ENCODE measurements at places on chromosomes 2 and 18.

DNA sequence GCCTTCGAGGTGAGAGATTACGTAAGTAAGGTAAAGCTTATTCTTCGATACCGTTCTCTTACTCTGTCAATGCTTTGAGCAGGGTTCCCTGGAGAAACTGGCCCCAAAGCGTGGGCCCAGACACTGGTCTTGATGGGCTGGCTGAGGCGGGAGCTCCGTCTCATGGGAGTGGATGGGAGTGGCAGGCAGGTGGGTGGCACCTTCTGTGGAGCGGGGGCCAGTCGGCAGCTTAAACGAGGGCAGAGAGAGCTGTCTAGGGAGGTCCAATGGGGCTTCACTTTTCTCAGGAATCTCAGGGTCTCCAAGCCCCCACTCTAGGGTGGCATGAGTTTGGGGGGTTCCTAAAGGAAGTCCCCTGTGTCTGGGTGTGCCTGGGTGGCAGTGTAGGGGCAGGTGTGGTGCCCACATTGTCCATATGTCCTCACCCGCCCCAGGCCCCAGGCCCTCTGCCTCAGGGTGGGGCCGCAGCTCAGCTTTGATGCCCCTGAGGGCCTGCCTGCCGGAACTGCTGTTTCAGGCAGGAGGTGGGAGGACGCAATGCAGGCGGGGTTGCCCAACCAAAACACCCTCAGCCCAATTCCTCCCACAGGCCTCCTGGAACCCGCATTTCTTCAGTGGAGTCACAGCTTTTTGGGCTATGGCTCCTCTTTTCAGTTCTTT lies 32.5 kb upstream of the FOSL2 start:
- DNase-seq = no peak

DNA sequence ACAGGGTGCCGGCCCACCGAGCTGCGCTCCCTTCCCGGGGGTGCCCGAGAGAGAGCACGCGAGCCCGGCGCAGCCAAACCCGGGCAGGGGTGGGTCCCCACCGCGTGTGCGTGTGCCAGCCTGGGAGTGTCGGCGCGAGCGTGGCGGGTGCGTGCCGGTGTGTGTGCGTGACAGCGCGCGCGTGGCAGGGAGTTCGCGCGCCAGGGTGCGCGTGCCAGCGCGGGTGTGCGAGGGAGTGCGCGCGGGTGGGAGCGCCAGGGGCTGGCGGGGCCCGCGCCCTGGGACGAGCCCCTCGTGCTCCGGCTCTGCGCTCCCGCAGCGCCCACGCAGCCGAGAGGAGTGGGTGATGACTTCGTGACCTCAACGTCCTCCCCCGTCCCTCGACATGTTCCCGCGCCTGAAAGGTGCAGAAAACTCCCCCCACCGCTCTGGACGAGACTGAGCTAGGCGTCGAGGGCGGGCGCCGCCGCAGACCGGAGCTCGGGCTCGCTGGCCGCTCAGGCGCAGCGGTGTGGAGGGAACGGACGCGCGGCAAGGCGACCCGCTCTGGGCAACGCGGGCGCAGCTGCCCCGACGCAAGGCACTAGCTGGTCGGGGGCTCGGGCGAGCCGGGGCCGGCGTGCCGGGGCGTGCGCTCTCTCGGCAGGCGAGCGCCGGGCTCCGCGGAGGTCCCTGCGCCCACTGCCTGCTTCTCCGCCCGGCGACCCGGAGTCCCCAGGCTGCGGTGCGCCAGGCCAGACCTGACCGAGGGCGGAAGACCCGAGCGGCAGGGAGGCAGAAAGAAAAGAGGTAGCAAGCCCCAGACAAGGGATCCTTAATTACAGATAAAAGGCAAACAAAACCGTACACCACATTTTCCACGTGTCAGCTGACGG lies 582.8 kb downstream of the ZEB2 start:
- no peak for DNase-seq

- DNase-seq = no peak
Observed at GRCh38 chr2:210277133-210277532, 37.8 kb downstream of the MYL1 start.

DNA sequence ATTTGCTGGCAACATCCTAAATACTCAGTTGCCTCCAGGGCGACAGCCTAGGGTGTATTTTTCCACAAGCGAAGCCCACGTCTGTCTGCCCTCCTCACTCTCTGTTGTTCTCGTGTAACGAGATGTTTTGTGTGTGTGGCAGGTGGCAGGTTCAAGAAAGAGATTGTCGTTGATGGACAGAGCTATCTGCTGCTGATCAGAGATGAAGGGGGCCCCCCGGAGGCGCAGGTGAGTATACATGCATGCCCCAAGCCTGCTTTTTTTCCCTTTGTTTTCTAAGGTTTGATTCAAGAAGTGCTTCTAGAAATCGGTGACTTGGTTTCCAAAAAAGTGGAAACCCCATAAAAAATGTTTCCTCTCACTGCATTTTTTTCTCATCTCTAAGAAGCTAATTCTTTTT lies 247.0 kb downstream of the AGAP1 start:
- no peak for DNase-seq

- no peak for DNase-seq
Observed at GRCh38 chr2:41326851-41327250, 721.0 kb upstream of the PKDCC start.

- DNase-seq = no peak
Observed at GRCh38 chr18:23971666-23972230, 42.8 kb upstream of the TTC39C start.

DNA sequence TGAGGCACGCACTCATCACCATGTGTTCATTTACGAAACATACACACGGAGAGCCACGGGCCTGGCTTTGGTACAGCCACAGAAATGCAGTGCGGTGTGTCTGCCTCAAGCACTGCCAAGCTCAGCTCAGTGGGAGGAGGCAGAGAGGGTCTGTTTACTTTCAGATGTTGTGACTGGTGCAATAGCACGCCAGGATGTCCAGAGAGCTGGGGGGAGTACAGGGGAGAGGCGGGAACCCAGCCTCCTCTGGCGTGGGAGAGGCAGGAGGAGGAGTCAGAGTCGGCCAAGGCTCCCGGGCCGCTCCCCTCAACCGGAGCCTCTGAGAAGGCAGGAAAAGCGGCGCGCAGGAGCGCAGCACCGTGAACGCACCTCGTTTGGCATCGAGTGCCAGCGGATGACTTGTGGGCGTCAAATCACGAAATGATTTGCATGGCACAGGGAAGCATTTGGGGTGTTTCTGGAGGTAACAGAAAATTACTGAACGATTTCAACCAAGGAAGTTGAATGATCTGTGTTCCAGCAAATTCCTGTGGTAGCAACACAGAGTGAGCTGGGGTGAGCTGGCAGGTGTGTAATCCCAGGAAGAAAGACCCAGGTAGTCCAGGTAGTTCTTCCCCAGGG lies 143.0 kb downstream of the ZNF516 start:
- no peak for DNase-seq

DNA sequence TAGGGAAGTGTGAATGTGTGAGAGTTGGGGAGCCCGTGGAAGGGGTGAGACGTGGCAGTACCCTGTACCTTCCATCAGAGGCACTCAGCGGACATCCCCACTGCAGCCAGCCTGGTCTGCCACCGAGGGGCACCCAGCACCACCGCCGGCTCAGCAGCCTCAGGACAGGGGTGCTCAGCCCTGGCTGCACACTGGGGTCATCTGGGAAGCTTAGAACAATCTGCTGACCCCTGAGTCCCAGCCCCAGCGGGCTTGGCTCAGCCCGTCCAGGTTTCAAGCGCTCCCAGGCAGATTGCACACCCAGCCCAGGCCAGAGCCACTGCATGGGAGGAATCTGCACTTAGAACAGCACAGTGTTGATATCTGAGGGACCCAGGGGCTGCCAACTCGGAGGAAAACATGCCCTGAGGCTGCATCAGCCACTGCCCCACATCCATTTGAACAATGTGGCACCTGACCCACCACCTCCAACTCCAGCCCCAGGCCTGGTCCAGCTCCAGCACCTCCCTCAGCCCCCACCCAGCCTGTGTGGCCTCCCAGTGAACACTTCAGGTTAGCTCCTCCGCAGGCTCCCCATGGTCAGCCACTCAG lies 147.1 kb upstream of the OTOS start:
- DNase-seq = no peak

- no peak for DNase-seq
Observed at GRCh38 chr18:74515620-74516231, 18.6 kb upstream of the CNDP1 start.

DNA sequence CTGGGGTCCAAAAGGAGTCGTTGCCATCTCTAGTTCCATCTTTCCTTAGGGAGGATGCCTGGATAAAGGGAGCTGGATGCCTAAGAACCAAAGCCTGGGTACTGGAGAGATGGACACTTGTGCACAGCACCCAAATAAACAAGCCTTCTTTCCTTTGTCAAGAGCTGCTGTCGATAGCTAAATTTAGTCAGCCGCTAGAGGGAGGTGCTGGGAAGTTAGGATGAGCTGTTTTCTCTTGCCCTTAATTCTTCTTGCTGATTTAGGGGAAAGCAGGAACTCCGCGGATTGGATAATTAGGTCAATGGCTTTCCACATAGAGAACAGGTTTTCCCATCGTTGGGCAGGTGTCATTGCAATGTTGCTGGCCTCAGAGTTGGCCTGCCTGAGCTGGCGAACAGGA lies 30.9 kb upstream of the SERPINB12 start:
- no peak for DNase-seq

DNA sequence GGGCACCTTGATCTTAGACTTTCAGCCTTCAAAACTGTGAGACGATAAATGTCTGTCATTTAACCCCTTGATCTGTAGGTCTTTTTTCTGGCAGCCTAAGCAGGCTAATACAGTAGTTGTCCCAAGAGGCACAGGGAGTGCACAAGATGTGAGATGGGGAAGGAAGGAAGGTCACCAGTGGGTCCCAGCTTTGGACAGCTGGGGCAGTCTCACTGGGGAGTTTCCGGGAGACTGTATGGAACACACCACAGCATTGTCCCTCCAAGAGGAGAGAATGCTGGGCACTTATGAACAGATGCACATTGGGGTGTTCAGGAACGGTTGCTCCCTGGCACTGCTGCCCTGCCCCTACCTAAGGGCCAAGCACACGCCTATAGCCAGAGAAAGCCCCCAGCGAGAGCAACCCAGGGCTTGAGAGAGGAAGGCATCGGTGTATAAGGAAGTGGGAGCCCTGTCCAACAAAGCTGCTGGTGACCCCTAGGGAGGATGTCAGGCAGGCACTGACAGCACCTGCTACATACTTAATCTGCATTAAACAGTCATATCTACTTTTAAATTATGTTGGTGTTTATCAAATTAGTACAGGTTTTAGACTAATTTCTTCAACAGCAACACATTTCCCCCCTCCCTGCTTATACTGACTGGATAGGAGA lies 11.6 kb upstream of the NCK2 start:
- no peak for DNase-seq

DNA sequence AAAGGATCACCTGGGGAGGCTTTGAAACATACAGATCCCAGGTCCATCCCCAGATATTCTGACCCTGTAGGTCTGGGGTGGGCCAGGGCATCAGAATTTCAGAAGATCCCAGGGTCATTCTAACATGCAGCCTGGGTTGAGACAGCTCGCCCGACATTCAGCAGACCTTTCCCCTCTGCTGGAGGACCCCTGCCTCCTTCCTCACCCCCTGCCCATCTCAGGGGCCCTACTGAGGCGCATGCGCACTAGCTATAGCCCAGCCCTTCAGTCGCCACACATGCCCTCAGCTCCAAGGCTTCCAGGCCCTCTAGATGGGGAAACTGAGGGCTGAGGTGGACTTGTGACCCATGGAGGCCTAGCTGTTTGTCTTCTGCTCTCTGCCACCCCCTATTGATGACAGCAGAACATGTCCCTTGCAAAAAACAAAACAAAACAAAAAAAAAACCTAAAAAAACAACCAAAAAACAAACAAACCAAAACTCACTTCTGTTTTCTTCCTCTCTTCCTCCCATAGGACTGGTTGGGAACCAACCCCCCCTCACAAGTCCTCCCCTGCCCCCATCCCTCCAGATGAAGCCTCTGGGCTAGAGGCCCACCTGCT lies 91.3 kb downstream of the ZBTB7C start:
- DNase-seq = no peak

DNA sequence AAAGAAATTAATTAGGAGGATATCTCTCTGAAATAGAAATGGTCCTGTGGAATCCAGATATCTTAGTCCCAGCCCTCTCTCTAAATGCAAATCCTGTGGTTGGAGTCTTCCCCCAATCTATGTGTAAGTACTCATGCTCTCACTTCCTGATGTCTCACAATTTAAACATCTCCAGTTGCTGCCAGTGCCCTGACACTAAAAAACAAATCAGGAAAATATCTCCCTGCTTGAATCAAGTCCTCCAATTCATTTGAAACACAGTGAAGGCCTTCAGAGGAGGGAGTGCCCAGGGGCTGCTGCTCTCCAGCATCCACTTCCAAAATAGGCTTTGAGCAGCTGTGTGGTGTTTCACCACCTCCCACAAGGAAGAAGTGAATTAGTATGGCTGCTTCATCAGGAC lies 413.8 kb downstream of the RAD51AP2 start:
- DNase-seq = no peak

GRCh38 chr2:28566521-28567041 lies 70.7 kb downstream of the PLB1 start:
- DNase-seq = peak; percentile 15

- no peak for DNase-seq
Observed at GRCh38 chr2:173588931-173589369, 234.3 kb downstream of the CDCA7 start.

DNA sequence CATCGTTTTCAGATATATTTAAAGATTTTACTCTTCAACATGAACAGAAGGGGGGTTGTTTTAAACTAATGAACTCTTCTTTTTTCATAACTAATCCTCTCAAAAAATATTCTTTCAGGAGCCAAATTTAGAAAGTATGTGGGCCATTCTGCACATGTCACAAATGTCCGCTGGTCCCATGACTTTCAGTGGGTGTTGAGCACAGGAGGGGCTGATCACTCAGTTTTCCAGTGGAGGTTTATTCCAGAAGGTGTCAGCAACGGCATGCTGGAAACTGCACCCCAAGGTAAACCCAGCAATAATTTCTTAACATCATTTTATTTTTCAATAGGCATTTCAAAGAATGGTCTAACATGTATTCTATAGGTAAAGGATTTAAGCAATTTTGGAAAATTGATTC lies 136.0 kb downstream of the EML6 start:
- DNase-seq = no peak

GRCh38 chr18:11724781-11725180 lies 35.7 kb downstream of the GNAL start:
- DNase-seq = no peak

- DNase-seq = no peak
Observed at GRCh38 chr2:4272261-4272858, 569.0 kb downstream of the DCDC2C start.

DNA sequence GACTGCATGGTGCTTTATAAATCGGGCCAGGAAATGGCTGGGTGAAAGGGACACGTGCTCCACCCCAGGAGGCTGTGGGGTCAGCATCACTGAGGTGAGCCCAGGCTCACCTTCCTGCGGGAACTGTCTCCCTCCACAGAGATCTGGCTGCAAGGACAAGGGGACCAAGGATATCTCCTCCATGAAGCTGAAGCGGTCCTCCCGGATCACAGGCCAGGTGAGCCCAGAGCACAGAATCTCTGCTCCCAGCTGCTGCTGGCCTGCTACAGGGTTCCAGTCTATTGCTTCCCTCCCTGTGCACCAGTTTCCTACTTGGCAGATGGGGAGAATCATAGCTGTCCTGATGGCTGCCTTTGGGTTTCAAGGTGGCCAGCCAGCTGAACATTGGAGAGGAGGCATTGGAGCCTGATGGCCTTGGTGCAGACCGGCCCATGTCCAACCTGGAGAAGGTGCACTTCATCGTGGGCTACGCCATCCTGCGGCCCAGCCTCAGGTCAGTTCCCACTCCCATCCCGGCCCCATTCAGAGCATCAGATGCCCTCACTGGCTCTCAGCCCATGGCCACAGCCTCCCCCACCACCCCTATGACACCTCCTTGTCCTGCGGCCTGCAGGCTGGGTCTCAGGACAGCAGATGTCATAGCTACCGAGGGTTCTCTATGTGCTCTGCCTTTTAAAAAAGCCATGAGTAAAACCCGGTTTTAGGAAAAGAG lies 33.7 kb upstream of the GPR17 start:
- DNase-seq = no peak

GRCh38 chr2:164593959-164594358 lies 27.3 kb downstream of the GRB14 start:
- DNase-seq = no peak
